ENCODE measurements at places on chromosomes 7 and 10.

GRCh38 chr7:5689716-5690115, 91.7 kb downstream of the RNF216 start:
- no peak for DNase-seq

DNA sequence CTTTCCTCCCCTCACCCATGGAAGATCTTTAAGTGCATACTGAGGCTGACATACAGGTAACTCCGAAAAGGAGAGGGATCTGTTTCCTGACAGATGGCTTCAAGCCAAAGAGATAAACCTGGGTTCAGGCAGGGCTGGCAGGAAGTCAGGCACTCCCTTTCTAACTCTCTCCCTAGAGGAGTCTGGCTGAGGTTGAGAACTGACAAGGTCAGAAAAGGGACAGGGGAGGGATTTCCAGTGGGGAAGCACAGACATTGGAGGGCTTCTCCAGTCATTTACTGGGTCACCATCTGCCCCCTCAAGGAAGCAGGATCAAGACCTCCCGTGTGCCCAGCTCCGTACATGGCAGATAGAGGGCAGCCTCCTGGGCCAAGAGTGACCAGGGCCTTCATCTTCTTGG, 31.6 kb downstream of the TLX1 start:
- DNase-seq = no peak

DNA sequence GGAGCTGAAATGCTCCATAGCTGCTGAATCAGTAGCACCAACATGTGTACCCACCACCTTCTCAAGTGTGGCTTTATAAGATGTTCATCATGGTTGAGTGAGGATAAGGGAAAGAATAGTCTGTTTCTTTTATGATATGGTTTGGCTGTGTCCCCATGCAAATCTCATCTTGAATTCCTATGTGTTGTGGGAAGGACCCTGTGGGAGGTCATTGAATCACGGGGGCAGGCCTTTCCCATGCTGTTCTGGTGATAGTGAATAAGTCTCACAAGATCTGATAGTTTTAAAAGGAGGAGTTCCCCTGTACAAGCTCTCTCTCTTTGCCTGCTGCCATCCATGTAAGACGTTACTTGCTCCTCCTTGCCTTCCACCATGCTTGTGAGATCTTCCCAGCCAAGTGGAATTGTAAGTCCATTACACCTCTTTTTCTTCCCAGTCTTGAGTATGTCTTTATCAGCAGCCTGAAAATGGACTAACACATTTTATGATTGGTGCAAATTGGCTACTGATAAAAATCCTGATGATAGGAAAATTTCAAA, 799.9 kb downstream of the TNS3 start:
- DNase-seq = no peak

- peak; percentile 22 for DNase-seq
These were observed 51.6 kb downstream of the PRLHR start for GRCh38 chr10:118543714-118544400.

DNA sequence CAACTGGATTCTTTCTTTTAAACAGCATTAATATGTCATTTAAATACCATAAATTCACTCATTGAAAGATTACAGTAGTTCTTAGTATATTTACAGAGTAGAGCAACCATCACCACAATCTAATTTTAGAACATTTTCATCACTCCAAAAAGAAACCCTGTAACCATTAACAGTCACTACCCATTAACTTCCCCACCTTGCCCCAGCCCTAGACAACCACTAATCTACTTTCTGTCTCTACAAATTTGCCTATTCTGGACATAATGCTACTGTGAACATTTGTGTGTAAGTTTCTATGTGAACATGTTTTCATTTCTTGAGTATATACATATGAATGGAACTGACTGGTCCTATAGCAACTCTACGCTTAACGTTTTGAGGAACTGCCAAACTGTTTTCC, 42.4 kb downstream of the P4HA1 start:
- no peak for DNase-seq

DNA sequence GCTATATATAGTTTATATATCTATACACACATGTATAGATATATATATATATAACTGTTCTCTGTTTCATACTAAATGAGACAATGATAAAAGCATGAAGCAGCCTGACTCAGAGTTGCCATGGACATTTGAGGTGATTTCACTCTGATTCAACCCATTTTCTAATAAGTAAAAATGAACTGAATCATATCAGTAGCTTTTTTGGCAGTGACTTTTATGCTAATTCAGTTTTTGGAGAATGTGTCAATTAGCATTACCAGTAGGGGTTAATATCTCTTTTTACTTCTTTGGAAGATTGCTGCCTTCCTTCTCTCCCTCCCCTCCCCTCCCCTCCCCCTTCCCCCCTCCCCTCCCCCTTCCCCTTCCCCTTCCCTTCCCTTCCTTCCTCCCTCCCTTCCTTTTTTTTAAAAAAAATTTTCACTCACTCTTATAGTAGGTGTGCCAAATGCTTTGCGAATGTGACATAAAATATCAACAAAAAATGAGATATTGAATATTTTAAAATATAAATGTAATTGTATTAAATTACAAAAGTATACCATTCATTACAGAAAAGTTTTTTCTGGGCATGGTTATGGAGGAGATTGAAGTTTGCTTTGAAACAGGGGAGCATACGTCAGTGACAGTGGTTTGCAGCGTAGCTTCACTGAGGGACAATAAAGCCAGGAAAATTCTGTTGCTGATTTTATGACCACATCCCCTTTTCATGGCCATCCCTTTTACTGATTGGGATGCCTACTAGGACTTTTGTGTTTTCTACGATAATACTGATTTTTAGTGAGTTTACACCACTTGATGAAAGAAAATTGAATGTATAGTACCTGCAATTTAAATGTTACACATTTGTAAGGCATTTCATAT, 64.0 kb upstream of the KLF6 start:
- no peak for DNase-seq

DNA sequence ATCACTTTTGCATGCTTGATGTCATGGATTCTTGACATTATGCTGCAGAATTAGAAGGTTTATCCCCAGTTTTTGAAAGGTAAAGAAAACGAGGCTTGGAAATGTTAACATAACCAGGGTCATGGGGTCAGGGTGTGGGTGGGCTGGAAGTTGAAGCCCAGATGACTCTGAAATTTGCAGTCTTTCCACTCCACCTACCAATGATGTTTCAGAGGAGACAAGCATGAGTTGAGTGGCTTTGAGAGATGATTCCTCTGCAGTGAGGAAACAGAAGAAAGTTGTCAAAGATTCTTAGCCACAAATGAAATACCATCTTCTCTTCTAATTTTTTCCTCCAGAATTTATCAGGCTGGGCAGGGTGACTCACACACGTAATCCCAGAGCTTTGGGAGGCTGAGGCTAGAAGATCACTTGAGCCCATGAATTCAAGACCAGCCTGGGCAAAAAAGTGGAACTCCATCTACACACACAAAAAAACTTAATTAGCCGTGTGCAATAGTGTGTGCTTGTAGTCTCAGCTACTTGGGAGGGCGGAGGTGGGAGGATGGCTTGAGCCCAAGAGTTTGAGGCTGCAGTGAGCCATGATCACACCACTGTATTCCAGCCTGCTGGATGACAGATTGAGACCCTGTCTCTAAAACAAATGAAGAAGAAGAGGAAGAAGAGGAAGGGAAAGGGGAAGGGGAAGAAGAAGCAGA, 239.1 kb upstream of the AUTS2 start:
- no peak for DNase-seq

DNA sequence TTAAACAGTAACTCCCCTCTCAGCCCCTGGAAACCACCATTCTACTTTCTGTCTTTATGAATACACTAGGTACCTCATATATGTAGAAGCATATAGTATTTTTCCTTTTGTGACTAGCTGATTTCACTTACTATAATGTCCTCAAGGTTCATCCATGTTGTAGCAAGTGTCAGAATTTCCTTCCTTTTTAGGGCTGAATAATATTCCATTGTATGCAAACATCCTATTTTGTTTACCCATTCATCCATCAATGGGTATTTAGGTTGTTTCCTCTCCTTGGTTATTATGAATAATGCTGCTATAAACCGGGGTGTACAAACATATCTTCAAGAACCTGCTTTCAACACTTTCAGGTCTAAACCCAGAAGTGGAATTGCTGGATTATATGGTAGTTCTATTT, 125.3 kb downstream of the SGMS1 start:
- DNase-seq = no peak

Data from activated CD4-positive, alpha-beta T cell treated with anti-CD3 and anti-CD28 coated beads, Interleukin-2, amount 50 U/mL, for 24 hours (primary cell).